ENCODE measurements at places on chromosomes 1 and 21.
A peak's percentile ranks its signal among the peaks of the same experiment; 100 is the strongest.

DNA sequence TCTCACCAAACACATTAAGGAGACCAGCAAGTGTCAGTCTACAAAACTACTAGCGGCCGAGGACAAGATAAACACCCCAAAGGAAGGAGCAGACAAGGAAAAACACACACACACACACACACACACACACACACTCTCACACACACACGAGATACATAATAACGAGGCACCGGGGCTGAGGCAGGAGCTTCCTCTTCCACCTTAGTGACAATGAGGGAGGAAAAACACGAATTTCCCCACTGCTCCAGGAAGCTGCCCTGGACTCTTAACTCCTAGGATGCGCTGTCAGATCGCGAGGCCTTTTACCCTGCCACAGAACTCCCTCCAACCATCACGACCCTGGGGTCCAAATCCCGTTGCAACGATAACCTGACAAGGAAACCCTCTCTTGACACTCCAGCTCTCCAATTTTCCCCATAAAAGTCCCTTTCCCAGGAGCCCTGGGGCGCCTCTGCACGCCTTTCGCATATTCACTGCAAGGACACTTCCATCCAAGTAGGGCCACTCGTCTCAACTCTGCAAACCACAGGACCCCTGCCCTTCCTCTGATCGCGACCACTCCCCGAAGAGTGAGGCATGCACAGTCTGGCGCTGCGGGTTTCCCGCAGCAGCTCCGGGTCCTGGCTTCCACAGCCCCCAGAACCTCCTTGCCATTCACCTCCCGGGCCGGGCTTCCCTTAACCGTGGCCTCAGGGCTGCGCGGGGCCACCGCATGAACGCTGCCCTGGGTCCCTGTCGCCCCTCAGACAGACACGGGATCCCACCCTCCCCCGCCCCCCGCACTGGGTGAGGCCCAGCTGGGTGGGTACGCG, 581 bp downstream of the ETV3 start:
- peak; percentile 24 for DNase-seq

DNA sequence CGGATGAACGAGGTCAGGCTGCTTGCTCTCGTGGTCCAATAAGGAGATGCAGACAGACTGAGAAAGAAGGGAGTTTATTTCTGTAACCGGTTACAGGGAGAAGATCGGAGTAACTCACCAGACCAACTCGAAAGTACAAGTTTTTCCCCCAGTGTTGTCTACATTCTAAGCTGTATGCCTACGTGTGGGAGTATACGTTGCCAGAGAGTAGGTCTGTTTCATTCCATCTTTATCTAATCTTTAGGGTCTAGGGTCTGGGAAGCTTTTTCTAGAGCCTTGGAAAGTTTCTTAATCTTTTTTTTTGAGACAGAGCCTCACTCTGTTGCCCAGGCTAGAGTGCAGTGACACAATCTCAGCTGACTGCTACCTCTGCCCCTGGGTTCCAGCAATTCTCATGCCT, 4.7 kb upstream of the PADI1 start:
- no peak for DNase-seq

DNA sequence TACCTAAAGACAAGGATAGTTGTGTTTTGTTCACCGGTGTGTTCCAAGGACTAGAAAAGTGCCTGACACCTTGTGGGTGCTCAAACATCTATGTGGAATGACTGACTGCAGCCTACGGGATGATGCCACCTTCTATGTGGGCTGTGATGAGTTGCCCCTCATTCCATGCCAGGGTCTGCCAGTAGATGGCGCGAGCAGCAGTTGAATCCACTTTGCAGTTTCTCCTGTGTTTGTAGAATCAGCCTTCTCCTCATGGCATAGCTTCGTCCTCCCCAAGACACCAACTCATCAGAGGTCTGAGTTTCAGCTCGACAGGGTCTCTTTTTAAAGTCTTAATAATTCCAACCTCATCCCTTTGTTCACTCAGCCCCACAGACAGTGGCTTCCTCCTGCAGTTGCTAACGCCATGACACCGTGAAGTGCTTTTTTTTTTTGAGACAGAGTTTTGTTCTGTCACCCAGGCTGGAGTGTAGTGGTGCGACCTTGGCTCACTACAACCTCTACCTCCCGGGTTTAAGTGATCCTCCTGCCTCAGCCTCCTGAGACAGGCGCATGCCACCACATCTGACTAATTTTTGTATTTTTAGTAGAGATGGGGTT, 133.7 kb downstream of the CAPN8 start:
- DNase-seq: peak; percentile 76

DNA sequence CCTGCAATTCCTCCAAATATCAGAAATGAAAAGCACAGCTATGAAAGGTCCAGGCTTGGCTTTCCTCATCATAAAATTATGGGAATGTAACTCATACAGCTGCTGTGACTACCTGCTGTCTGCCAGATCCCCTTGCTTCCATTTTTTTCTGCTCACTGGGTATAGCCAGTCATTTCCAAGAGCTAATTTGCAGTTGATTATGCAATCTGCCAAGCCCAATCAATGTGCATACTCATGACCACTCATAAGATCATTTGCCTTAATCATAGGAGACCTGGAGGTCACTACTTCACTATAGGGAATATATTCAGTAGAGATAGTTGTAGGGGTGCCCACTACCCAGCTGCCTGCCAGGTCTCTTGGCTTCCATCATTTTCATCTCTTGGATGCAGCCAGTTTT, 417.7 kb upstream of the ZRANB2 start:
- DNase-seq: no peak

- no peak for DNase-seq
These were observed 408.4 kb downstream of the NTNG1 start for GRCh38 chr1:107549152-107549810.

DNA sequence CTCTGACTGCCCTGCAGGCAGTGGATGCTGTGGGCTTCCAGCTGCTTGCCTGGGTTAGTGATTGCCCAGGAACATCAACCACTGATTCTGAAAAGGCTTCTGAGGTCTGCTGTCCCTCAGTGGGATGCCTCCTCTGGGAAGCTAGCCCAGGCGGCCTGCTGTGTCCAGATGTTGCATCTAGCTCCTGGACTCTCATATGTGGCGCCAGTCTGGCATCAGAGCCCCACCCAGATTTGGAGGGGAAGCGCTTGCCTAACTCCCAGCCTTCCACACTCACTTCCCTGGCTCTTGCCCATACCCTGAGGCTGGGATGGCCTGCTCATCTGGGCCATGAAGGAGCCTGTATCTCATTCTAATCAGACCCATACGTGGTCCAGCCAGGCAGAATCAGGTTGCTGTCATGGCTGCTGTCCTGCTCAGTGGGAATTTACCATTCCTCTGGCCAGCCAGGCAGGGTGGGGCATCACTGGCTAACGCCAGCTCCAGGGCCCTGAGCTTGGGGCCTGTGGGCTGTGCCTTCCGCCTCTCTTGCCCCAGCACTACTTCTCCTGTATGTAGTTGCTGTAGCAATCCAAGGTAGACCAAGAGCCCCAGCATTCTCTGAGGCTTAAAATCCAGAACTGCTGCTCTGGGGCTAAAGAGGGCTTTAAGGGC, 4.1 kb downstream of the CSF1 start:
- DNase-seq: no peak

DNA sequence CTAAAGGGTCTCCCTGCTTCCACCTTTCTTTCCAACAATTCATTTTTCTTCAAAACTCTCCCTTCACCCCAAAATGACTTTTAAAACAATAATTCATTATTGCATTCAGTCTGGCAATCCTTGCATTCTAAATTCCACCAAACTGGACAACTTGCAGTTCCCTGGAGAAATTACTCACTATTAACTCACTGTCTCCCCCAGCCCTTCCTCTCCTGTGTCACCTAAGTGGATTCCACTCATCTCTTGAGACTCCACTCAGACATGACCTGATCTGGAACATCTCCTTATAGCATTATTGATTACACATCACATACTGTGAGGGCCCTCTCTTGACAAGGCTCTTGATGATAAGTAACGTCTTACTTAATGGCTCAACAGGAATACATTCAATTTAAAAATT, 257.1 kb downstream of the BRINP2 start:
- no peak for DNase-seq

DNA sequence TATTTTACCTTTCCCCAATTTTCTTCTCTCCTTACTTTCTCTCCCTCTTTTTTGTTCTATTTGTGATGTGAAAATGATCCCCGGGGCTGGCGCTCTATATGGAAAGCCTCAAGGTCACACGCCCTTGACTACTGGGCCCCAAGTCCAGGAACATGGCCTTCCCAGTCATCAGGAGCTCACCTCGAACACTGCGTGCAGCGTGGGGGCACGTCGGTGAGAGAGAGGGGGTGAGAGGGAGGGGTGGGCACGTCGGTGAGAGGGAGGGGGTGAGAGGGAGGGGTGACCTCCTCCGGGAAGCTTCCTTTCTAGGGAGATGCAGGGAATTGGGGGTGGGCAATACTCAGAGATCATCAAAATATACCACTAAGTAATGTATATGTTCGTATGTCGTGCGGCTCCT, 94.6 kb upstream of the TMPRSS2 start:
- no peak for DNase-seq

- DNase-seq: no peak
These were observed 5.9 kb upstream of the MROH9 start for GRCh38 chr1:170929412-170929834.

DNA sequence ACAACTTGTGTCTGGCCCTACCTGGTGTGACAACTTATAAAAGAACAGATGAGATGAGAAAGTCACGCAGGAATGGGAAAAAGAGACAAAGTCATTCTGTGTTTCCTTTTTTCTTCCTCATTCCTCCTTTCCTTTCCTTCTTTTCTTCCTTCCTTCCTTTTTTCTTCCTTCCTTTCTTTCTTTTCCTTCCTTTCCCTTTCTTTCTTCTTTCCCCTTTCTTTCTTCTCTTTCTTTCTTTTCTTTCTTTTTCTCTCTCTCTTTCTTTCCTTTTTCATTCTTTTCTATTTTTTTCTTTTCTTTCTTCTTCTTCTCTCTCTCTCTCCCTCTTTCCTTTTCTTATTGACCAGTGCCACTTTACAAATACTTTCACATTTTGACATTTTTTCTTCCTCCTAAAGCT, 239.7 kb downstream of the ATG4C start:
- no peak for DNase-seq

DNA sequence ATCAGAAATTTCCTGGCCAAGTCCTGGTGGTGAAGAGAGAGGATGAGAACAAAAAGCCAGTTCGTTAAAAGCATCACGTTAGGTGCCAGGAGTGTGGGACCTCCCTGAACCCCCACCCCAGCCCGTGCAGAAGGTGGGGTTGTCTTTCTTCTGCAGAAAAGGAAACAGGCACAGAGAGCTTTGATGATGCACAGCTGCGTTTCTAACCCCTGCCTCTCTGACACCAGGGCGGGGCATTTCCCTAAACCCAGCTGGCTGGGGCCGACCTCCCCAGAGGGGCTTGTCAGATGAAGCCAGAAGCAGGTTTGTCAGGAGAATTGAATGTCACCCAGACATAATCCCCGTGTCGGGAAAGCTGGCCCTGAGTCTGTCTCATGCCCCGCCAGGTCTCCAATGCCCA, 189.3 kb upstream of the EDN2 start:
- no peak for DNase-seq

DNA sequence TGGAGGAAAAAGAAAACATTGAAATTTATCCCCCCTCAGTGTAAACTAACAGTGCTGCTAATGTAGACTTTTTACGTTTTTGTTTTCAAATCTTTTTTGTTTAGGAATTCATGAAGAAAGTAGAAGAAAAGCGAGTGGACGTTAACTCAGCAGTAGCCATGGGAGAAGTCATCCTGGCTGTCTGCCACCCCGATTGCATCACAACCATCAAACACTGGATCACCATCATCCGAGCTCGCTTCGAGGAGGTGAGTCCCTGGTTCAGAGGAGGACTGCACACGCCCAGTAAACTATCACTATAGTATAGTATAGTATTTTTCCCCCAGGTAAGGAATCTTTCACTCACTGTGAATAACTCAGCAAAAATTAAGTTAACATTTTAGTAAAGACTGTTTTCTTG, 37.8 kb upstream of the BMP8A start:
- no peak for DNase-seq

GRCh38 chr1:68344208-68344607, 105.5 kb downstream of the RPE65 start:
- DNase-seq: no peak
